ENCODE measurements at places on chromosomes 7 and 10. TPM values are rescaled to one million over a fixed set of nuclear protein-coding genes. Genes with fewer than 3 reads are reported as not detected.

BTBD16 gene
- not detected for total RNA-seq

- H3K4me3 ChIP-seq, result no peak overlapping the region
- H3K4me1 ChIP-seq, result no peaks in the 10 kb centered on the region
- H3K27ac ChIP-seq, result no peak overlapping the region
- H3K27me3 ChIP-seq, result no peaks in the 10 kb centered on the region
- DNase-seq, result no peak
Measured at GRCh38 chr7:14604606-14605005, 297.9 kb downstream of the DGKB start.

DNA sequence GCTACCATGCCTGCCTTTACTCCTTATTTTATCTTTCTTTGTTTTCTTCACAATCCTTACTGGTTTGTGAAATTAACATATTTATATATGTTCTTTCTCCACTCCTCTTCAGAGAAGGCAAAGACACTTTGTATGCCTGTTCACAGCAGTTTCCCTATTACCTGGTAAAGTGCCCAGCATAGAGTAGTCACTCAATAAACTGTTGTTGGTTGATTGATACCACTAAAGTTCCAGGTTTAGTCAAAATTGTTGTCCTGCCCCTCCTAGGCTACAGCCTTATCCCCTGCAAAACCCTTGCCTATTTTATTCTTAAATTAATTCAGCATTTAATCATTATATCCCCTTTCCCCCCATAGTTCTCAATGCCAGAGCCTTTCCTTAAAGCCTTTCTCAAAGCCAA lies 76.1 kb downstream of the POLL start:
- H3K4me3 ChIP-seq, result no peak overlapping the region
- H3K27me3 ChIP-seq, result no peaks in the 10 kb centered on the region
- DNase-seq, result no peak

GRCh38 chr10:62817121-62817765 lies 1.1 kb upstream of the EGR2 start:
- DNase-seq, result peak; percentile 76
- peak overlapping the region; percentile 92 for H3K4me3 ChIP-seq
- H3K4me1 ChIP-seq, result peaks cover 24% of the 10 kb centered on the region
- peaks cover 50% of the 10 kb centered on the region for H3K27me3 ChIP-seq

DNA sequence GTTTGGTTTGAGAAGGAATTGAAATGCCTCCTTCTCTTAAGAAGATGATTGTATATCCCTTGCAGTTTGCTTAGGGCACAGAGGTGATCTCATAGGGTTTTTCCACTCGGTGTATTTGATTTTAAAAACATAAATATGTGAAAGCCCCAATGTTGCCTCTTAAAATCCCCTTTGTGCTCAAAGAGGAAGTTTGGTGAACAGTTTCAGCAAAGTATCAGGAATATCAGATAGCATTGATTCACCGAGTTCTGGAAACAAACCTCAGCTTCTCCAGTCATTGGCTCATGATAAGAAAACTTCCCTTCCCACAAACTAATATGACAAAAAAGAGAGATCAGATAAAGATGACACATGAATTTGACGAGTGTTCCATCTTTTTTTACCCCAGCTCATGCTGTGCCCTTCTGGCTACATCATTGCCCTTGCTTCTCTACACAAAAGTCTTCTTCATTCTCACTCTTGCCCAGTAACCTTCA lies 20.1 kb upstream of the SMNDC1 start:
- peaks cover 3% of the 10 kb centered on the region for H3K36me3 ChIP-seq
- no peak for DNase-seq
- peaks cover 7% of the 10 kb centered on the region for H3K4me1 ChIP-seq
- H3K27me3 ChIP-seq, result peaks cover 42% of the 10 kb centered on the region
- H3K4me3 ChIP-seq, result no peak overlapping the region
- no peak overlapping the region for H3K27ac ChIP-seq

DNA sequence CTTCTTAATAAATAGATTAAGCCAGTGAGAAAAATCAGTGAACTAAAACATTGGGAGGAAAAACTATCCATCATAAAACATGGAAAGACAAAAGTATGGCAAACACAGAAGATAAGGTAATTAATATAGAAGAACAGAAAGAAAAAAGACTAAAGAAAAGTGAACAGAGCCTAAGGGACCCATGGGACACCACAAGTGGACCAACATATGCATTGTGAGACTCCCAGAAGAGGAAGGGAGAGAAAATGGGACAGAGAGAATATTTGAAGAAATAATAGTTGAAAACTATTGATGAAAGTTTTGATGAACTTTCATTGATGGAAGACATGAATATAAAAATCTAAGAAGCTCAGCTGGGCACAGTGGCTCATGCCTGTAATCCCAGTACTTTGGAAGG lies 71.3 kb downstream of the ZNF783 start:
- no peaks in the 10 kb centered on the region for H3K4me1 ChIP-seq
- no peaks in the 10 kb centered on the region for H3K36me3 ChIP-seq
- no peak overlapping the region for H3K27ac ChIP-seq
- H3K27me3 ChIP-seq, result peaks cover 6% of the 10 kb centered on the region
- DNase-seq, result no peak

DNA sequence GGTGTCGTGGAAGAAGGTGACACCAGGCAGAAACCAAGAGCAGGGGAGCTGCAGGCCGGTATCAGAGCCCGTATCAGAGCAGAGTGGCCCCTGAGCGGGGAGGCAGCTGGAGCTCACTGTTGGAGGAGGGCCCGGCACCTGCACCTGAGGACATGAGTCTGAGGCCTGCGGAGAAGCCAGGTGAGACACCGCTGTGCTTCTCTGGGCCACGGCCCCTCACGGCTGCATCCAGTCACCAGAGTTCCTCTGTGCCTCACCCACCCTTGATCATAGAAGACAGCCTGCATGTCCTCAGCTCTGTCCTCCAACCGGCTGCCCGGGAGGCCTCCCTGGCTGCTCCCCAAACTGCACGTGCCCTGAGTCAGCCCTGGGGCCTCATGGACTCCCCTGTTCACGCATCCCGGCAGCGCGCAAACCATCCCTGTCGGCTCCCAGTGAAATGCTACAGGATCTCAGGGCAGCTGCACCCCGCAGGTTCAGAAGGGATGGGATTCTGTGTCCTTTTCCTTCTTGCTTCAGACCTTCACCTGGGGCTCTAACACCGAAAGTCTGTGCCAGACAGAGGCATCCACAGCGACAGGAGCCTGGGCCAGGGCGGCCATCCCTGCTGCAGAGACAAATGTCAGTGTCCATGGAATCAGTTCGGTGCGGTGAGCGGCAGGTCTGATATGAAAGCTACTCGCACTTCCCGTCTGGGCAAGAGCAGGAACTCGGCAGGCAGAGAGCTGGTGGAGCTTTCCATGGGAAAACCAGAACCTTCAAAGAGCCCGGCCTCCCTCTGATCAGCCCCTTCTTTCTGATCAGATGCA lies 111.9 kb upstream of the FAM20C start:
- no peaks in the 10 kb centered on the region for H3K4me1 ChIP-seq
- H3K4me3 ChIP-seq, result no peak overlapping the region
- no peaks in the 10 kb centered on the region for H3K27me3 ChIP-seq
- no peak overlapping the region for H3K27ac ChIP-seq
- no peaks in the 10 kb centered on the region for H3K36me3 ChIP-seq

JCAD gene
- total RNA-seq, result 0.03 TPM

ANKRD1 gene
- total RNA-seq, result not detected

CNPY1 gene
- total RNA-seq, result not detected

LIMK1 gene
- total RNA-seq, result 33.3 TPM

All from activated naive CD8-positive, alpha-beta T cell treated with anti-CD3 and anti-CD28 coated beads, Interleukin-2, amount 10 ng/mL, durations not matched to agents 7 days and 5 days (primary cell).